ENCODE measurements at places on chromosomes 2 and 18. TPM values are rescaled to one million over a fixed set of nuclear protein-coding genes. Genes with fewer than 3 reads are reported as not detected.

The GPR155 gene
- total RNA-seq: 6.3 TPM

The EEF1B2 gene
- total RNA-seq: 389 TPM

The LAMA1 gene
- total RNA-seq: 1.4 TPM

The MC4R gene
- not detected for total RNA-seq

The STON1 gene
- 35.2 TPM for total RNA-seq

The ZNF385B gene
- 62.3 TPM for total RNA-seq

The COL3A1 gene
- 188 TPM for total RNA-seq

The ATOH8 gene
- total RNA-seq: 93.6 TPM

The NT5DC4 gene
- not detected for total RNA-seq

The FAM161A gene
- total RNA-seq: 1.5 TPM

The UGT1A4 gene
- total RNA-seq: not detected

The ADGRF3 gene
- total RNA-seq: 0.17 TPM

The SCYGR4 gene
- not detected for total RNA-seq

The LCT gene
- not detected for total RNA-seq

The SP9 gene
- not detected for total RNA-seq

The HADHB gene
- total RNA-seq: 105 TPM

The IKZF2 gene
- 16.4 TPM for total RNA-seq

The KLHL29 gene
- 15.1 TPM for total RNA-seq

The CKAP2L gene
- total RNA-seq: 0.46 TPM

The ASPRV1 gene
- total RNA-seq: 2.1 TPM

The BMP10 gene
- 1.4 TPM for total RNA-seq

The OR6B3 gene
- not detected for total RNA-seq

The ACVR1 gene
- 34.4 TPM for total RNA-seq

The TGFA gene
- 9.1 TPM for total RNA-seq

The MC2R gene
- not detected for total RNA-seq

The SIX3 gene
- total RNA-seq: not detected

The LIMS3 gene
- total RNA-seq: 3.1 TPM

The THSD7B gene
- total RNA-seq: 0.14 TPM

The DLGAP1 gene
- 5.4 TPM for total RNA-seq

The ADD2 gene
- 1.4 TPM for total RNA-seq

The CHRND gene
- not detected for total RNA-seq

The TXNDC2 gene
- total RNA-seq: 0.55 TPM

The RTP5 gene
- not detected for total RNA-seq

The ZNF521 gene
- total RNA-seq: 25.0 TPM

The LYG1 gene
- total RNA-seq: 1.4 TPM

The UGT1A5 gene
- not detected for total RNA-seq

The PLA2R1 gene
- total RNA-seq: 9.0 TPM

The RAB27B gene
- 22.2 TPM for total RNA-seq

The PLEKHH2 gene
- 53.8 TPM for total RNA-seq
